ENCODE measurements at places on chromosomes 5 and 9.

DNA sequence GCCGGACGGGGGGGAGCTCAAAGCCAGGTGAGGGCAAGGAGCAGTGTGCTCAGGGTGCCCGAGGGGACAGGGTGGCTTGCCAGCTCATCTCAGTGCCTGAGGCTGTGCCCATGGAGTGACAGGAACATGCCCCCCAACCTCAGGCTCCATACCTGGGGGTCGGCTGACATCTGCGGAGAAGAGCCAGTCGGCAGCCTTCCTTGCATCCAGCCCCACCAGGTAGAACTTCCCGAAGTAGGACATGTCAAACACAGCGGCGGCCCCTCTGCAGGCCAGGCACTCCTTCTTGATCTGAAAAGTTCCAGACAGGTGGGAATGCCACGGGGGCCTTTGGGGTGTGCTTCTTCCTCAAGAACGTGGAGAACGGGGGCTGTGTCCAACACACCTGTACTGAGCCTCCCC lies 42.1 kb downstream of the SARDH start:
- no peak for DNase-seq

- DNase-seq = no peak
These were observed 48.2 kb downstream of the CHD1 start for GRCh38 chr5:98880598-98880997.

- no peak for DNase-seq
These were observed 138.5 kb downstream of the TTLL11 start for GRCh38 chr9:121954477-121955140.

DNA sequence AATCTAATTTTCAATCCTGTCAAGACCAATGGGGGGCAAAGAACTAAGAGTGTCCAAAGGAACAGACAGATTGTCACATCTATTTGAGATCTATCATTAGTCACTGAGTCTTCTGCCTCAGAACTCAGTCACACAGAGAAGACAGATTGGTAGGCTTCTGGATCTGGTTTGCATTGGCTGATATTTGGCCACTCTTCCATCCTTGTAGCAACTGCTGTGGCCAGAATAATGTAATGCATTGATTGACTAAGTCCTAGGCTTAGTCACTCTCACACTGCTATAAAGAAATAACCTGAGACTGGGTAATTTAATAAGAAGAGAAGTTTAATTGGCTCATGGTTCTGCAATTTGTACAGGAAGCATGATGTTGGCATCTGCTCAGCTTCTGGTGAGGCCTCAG lies 458.5 kb downstream of the ACTL7B start:
- DNase-seq = no peak

GRCh38 chr5:164204338-164204946 lies 699.0 kb downstream of the MAT2B start:
- DNase-seq = no peak

GRCh38 chr5:74334762-74335384 lies 305.7 kb downstream of the ENC1 start:
- no peak for DNase-seq

GRCh38 chr5:176619203-176619568 lies 9.2 kb upstream of the GPRIN1 start:
- DNase-seq = peak; percentile 71

DNA sequence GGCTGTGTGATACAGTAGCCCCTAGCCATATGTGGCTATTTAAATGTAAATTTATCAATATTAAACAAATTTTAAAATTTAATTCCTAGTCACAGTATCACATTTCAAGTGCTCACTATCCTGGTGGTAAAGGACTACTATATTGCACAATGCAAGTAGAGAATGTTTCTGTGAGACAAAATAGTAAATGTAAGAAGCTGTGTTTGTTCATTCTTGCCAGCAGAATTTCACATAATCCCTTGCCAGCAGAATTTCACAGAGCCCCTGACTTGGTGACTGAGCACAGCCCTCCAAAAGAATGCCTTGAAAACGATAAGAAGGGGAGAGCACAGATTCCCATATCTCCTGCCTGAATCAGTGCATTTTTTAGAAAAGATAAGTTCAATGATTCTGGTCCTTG lies 75.9 kb upstream of the SELENOP start:
- no peak for DNase-seq

- no peak for DNase-seq
These were observed 21.5 kb downstream of the SMIM23 start for GRCh38 chr5:171806976-171807747.

GRCh38 chr9:120336021-120336752 lies 243.8 kb downstream of the CDK5RAP2 start:
- no peak for DNase-seq

DNA sequence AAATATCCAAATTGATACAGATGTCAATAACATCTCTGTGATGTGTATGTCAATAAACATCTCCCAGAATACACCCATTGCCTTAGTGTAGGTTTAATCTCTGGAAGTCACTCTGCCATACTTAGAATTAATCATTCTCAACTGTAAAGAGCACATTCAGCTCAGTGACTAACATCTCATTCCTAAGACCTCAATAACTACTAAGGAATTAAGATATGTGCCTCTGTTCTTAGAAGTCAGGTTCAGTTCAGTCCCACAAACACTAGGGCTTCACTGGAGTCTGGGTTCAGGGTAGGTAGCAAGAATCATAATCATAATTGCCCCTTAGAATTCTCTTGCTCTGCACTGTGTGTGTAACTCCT lies 31.7 kb downstream of the UGCG start:
- DNase-seq = no peak

DNA sequence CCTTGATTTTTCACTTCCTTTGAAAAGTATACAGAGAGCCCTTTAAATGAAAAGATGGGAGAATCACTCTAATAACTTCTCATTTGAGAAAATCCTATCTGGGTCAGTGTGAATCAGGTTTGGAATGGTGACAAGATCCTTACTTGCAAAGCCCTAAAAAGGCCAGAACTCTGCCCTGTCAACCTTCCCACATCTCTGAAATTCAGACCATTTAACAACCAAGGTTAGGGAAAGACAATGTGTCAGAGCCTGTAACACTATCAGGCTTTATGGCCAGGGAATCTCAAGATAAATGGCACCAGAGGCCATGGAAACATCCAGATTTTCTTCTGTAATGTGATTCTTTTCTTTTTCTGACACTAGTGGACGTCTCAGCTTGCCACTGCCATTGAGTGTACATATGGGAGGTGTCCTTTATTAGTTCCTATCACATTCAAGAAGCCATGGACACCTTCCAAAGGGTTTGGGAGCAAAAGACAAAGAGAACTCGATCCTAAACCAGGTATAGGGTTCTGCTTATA lies 165.7 kb upstream of the GPR151 start:
- DNase-seq = no peak

DNA sequence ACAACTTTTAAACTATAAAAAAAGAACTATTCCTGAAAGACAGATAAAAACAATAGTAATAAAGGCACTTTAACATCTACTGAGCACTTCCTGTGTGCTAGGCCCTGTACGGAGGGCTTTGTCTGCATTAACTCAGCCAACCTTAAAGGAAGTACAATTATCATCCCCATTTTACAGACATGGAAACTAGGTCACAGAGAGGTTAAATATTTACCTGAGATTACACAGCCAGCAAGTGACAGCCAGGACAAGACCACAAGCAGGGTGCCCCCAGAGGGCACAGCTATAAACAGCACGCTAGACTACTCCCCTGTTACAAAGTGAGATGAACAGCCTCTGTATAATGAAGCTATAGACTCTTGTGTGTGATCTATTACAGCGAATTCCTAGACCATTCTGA lies 25.5 kb downstream of the DDX31 start:
- DNase-seq = no peak
